Retina (tissue), 1 donor: ENCODE measurements at places on chromosomes 2 and 18.

DNA sequence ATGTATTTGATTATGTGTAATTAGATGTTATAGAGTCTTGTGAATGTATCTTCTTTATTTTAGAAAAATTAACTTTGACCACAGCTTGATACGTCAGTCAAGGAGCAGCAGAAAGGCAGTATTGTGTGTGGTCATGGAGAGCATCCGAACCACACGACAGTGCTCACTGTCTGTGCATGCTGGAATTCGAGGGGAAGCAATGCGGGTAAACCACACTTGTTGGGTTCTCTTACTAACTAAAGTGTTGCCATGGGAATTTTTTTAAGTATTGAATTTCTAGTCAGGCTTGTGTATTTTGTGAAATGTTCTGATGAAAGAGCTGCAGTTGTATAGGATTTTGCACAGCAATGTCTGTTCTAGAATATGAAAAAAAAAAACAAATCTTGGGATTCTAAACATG, 4.8 kb downstream of the PJVK start:
- DNase-seq: no peak

DNA sequence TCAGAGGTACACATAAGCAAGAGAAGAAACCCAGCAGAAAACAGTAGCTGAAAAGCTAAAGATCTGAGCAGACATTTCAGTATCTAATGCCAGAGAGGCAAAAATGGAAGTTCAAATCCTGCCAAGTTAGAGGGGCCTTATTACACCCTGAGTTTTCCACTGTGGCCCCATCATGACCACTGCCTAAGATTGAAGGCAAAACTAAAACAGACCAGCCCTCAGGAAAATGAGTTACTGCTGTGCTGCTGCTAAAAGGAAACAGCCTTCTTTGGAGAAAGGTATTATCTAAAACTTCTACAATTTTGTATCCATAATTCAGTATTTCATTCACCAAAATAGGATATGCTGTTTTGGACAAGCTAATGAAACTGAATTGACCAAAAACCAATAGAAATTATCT, 16.8 kb downstream of the PPP1CB start:
- no peak for DNase-seq

DNA sequence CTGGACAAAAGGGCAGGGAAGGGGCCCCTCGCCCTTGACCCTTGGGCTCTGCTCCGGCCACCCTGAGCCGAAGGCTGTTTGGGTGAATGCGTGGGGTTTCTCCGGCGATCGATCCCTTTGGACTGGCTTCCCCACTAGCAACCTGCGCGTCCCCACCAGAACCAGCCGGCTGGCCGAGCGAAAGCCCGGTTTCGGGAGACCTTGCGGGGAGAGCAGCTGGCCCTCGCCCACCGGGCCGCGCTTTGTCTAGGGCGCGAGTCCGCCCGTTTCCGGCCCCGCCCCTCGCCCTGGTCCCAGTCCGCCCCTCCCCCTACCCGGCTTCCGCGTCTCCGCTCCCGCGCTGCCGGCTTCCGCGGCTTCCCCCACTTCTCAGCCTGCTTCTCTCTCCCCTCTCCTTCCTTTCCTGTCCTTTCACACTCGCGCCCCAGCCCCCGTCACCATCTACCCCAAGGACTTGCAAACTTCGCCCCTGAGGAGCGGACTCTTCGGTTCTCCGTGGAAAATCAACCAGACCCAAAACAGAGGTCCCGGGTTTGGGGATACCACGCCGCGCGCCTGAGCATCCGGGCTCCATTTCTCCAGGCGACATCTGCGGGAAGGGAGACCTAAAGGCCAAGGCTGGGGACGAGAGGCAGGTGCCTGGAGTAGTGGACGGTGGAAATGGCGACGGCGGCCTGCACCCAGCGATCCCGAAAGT, 48.0 kb upstream of the ATP6V1B1 start:
- DNase-seq: peak; percentile 89

GRCh38 chr2:50343150-50343830, 688.6 kb downstream of the NRXN1 start:
- no peak for DNase-seq

DNA sequence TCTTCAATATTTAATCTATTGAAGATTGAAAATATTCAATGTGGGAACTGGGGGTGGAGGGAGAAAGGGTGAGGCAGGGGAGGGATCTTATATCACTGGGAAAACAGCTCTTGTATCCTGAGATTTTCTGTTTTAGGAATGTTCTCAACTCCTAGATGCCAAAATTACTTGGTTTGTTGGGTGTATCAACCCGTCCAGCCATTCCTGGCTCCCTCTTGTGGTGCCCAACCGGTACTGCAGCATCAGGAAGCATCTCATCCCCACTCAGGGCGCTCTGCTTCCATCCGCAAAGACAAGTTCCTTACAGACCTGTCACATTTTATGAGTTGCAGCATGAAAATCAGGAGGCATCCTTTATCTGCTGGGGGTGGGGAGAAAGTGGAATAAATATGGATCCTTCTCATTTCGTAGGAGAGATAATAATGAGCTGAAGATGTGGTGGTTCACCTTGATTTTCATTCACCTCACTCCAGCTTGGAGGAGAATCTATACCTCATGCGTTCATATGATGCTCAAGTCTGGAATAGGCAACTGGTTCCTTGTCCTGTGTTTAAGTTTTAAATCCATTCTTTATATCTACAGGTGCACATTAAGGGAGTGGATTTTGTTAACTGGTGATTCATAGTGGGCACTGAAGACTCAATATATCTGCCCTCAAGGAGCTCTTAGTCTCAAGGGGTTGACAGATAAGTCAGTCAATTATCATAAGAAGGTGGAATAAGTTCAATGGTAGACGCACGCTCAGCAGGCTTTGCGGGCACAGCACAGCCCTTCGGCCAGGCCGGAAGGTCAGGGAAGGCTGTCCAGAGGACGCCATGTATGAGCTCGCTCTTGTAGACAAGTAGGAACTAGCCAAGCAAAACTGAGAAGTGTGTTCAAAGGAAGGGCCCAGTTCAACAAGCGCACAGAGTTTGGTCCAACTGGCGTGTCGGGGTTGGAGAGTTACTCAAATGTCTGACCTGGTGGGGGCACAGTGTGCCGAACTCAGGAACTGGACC, 127.3 kb downstream of the RNF144A start:
- peak; percentile 74 for DNase-seq

DNA sequence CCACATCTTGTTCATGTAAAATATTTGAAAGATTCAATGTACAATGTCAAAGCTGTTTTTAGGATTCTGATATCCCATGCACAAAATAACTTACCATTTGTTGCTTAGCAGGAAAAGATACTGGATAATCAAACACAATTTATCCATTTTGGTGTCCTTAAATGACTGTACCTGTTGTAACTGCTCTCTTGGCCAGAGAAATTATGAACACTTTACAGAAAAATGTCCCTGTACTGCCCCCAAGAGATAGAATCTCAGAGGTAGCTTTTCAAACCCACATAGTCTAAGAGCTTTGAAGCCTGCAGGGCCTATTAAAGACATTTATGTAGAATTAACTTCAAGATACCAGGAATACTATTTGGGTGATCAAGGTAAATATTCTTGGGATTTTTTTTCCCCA, 12.2 kb upstream of the ME2 start:
- no peak for DNase-seq
